Ascending aorta (tissue), 2 donors: ENCODE measurements at places on chromosomes 6 and 20.
A peak's percentile ranks its signal among the peaks of the same experiment; 100 is the strongest.

DNA sequence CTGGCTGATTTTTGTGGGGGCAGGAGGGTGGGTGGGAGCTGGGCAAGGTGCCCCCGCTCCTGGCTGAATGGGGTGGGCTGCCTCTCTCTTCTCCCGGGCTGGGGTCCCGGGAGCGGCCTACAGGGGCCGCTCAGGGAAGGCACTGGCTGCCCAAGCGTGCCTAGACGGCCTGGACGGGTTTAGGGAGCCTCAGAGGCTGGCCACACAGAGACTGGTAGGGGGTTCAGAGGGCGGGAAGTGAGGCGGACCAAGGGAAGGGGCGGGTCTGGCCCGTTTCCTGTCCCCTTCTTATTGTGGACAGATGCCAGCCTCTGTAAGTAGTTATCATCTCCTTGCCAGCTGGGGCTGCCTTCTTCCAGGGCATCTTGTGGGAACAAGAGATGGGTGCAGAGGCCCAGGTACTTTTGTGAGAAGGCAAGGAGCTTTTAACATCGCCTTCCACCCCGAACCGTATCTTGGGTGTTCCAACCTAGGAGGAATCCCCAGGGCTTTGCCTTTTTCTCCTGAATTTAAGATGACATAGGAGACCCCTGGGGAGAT is 437 bp downstream of the CD40 start:
- peaks cover 14% of the 10 kb centered on the region for H3K36me3 ChIP-seq
- peak overlapping the region; percentile 64 for H3K4me3 ChIP-seq
- peak; percentile 73 for DNase-seq
- H3K27me3 ChIP-seq, result no peaks in the 10 kb centered on the region

DNA sequence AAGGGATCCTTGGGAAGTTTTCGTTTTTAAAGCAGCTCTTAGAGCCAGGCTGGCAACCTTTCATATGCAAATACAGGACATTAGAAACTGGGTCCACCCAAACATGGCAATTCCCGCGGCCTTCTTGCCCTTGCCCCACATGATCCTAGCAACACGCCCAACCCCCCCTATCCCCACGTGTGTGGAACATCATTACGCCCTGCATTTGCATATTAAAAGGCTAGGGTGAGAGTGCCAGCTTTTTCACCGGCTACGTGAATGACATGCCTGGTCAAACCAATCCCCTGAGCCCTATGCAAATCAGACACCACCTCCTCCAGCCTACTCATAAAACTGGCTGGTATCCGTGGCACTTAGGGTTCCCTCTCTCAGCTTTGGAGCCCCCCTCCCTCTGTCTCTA is 88.1 kb downstream of the TNFRSF21 start:
- H3K27me3 ChIP-seq, result no peaks in the 10 kb centered on the region
- DNase-seq, result no peak
- H3K36me3 ChIP-seq, result no peaks in the 10 kb centered on the region

GRCh38 chr6:157060440-157060952 is 262.8 kb downstream of the TMEM242 start:
- no peaks in the 10 kb centered on the region for H3K27me3 ChIP-seq
- no peaks in the 10 kb centered on the region for H3K36me3 ChIP-seq
- no peak overlapping the region for H3K27ac ChIP-seq
- DNase-seq, result no peak
- H3K4me1 ChIP-seq, result no peaks in the 10 kb centered on the region

DNA sequence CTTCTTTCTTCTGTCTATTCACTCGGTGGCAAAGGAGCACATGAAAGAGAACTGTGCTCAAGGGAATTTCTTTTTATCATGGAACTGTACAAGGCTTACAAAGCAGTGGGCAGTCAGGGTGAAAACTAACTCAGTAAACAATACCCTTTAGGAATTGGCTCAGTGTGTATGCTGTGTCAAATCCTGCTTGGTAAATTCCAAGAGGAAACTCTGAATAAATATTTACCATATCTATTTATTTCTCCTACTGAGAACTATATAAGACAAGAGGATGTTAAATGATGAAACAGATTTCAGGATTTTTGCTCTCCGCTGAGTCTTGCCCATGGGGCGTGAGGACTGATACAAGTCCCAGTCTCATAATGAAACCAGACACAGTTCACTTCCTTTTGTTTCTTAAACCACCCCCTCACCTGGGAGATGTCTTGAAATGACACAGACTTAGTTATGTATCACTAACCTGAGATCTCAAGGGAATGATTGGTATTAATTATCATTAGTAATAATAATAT is 188.8 kb downstream of the BACH2 start:
- no peaks in the 10 kb centered on the region for H3K27me3 ChIP-seq
- no peak overlapping the region for H3K27ac ChIP-seq
- no peaks in the 10 kb centered on the region for H3K36me3 ChIP-seq

DNA sequence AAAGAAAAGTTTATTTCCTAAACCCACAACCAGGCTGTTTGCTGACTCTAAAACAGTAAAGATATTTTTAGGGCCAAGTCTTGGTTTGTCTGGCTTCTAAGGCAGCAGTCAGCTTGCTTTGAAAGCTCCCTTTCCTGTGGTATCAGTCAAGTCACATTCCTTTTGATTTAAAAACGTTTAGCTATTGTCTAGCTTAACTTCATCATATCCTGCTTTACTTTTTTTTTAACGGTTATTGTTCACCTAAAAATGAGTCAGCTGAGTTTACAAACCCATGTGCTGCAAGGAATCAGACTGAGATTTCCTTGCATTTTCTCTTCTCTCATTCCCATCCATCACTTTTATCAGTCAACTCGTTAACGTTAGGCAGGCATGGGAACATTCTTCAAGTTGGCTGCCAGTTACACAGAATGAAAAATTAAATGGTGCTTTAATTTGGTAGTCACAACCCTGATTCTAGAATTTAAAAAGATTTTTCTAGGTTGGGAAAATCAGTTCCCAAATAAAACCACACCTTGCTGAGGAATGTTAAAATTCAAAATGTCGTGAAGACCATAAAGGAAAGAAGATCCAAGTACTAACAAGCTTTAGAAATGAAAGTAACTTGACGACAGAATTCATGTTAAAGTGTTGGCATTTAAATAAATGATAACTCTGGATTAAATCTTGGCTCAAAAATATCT is 45.9 kb downstream of the ELOVL5 start:
- no peaks in the 10 kb centered on the region for H3K27me3 ChIP-seq
- no peak overlapping the region for H3K27ac ChIP-seq
- H3K36me3 ChIP-seq, result no peaks in the 10 kb centered on the region
- H3K4me1 ChIP-seq, result peaks cover 20% of the 10 kb centered on the region

DNA sequence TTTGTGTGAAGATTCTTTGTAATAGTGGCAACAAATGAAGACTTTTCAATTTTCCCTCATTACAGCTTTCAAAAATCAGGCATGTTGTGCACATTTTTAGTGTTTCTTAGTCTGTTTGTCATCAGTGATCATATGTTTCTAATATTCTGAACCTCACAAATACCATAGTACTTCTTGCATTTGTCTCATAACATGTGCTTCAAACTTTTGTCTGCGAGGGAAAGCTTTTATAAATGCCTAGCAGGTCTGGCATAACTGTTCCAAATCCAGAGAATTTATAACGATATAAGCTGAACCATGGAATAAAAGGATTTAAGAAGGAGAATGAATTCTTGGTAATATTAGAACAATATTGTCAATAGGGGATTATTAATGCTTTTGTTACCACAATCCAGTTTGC is 670.2 kb downstream of the RFPL4B start:
- H3K36me3 ChIP-seq, result no peaks in the 10 kb centered on the region
- H3K4me3 ChIP-seq, result no peak overlapping the region
- H3K27ac ChIP-seq, result no peak overlapping the region

GRCh38 chr6:106469882-106470281 is 109.4 kb downstream of the CRYBG1 start:
- no peak for DNase-seq
- no peaks in the 10 kb centered on the region for H3K36me3 ChIP-seq
- H3K4me3 ChIP-seq, result no peak overlapping the region
- no peaks in the 10 kb centered on the region for H3K27me3 ChIP-seq

GRCh38 chr6:53390010-53390409 is 41.3 kb upstream of the ELOVL5 start:
- H3K36me3 ChIP-seq, result no peaks in the 10 kb centered on the region
- no peaks in the 10 kb centered on the region for H3K27me3 ChIP-seq
- no peaks in the 10 kb centered on the region for H3K4me1 ChIP-seq
- H3K27ac ChIP-seq, result no peak overlapping the region

GRCh38 chr20:237929-238328 is 10.9 kb downstream of the DEFB129 start:
- H3K36me3 ChIP-seq, result no peaks in the 10 kb centered on the region
- no peaks in the 10 kb centered on the region for H3K27me3 ChIP-seq
- no peaks in the 10 kb centered on the region for H3K4me1 ChIP-seq

- H3K36me3 ChIP-seq, result no peaks in the 10 kb centered on the region
- H3K4me3 ChIP-seq, result no peak overlapping the region
- no peaks in the 10 kb centered on the region for H3K4me1 ChIP-seq
Observed at GRCh38 chr6:137811121-137811915, 55.7 kb upstream of the TNFAIP3 start.

- H3K4me3 ChIP-seq, result no peak overlapping the region
- DNase-seq, result no peak
- H3K27me3 ChIP-seq, result no peaks in the 10 kb centered on the region
- no peaks in the 10 kb centered on the region for H3K4me1 ChIP-seq
Observed at GRCh38 chr6:161353208-161353613, 79.3 kb upstream of the AGPAT4 start.

DNA sequence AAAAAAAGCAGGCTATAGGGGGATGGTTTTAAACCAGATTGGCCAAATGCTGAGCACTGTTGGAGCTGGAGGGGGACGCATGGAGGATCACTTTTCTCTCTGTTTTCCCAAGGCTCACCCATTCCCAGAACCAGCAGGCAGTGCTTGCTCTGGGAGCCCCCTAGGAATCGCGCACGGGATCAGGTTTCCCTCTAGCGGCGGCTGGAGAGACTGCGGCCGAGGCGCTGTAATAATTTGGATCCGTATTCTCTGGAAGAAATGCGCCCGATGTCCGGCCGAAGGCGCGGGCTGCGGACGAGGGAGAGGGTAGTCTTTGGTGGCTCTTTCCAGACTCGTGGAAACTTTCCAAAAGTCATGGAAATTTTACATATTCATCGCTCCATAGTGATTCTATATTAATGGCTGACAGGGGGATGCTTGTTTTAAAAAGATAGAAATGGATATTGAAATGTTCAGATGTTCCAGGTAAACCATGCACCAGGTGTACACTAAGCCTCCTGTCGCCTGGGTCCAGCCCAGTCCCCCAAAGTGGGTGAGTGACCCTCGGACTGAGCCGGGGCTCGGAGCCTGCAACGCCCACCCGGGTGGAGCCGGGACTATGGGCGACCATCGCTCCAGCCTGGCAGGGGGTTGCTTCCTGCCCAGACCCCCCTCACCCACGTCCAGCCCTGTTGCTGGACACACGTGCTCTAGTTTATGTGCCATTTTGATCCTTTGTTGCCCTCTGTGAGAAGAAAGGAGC is 78.7 kb upstream of the PHACTR3 start:
- H3K36me3 ChIP-seq, result no peaks in the 10 kb centered on the region
- no peak overlapping the region for H3K4me3 ChIP-seq
- H3K4me1 ChIP-seq, result no peaks in the 10 kb centered on the region
- DNase-seq, result no peak

- H3K36me3 ChIP-seq, result no peaks in the 10 kb centered on the region
- no peaks in the 10 kb centered on the region for H3K27me3 ChIP-seq
- H3K4me3 ChIP-seq, result no peak overlapping the region
- DNase-seq, result no peak
Observed at GRCh38 chr20:10239954-10240353, 21.3 kb downstream of the SNAP25 start.

DNA sequence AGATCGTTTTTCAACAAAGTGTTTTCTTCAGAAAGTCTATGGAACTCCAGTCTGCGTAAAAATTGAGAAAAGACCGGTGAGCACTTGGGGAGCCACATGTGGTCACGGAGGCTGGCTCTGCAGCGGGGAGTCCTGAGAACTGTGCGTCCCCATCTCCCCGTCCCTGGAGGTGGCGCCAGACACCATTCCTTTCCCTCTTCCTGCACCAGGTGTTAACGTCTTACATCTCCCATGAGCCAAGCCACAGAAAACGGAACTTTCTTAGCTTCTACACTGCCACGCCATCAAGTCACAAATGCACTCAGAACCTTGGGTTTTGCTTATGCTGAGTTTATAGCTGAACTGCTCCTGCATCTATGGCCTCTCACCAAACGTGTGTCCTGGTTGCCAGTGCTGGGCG is 62.6 kb downstream of the GINS1 start:
- no peak overlapping the region for H3K4me3 ChIP-seq
- H3K27me3 ChIP-seq, result no peaks in the 10 kb centered on the region
- H3K4me1 ChIP-seq, result no peaks in the 10 kb centered on the region
- no peak for DNase-seq

GRCh38 chr6:115969207-115969929 is 91.3 kb downstream of the FRK start:
- H3K36me3 ChIP-seq, result peaks cover 16% of the 10 kb centered on the region
- DNase-seq, result no peak
- no peak overlapping the region for H3K4me3 ChIP-seq

GRCh38 chr6:129866256-129866655 is 5.1 kb upstream of the TMEM244 start:
- no peak overlapping the region for H3K27ac ChIP-seq
- no peak for DNase-seq
- no peaks in the 10 kb centered on the region for H3K27me3 ChIP-seq
- H3K4me1 ChIP-seq, result no peaks in the 10 kb centered on the region

DNA sequence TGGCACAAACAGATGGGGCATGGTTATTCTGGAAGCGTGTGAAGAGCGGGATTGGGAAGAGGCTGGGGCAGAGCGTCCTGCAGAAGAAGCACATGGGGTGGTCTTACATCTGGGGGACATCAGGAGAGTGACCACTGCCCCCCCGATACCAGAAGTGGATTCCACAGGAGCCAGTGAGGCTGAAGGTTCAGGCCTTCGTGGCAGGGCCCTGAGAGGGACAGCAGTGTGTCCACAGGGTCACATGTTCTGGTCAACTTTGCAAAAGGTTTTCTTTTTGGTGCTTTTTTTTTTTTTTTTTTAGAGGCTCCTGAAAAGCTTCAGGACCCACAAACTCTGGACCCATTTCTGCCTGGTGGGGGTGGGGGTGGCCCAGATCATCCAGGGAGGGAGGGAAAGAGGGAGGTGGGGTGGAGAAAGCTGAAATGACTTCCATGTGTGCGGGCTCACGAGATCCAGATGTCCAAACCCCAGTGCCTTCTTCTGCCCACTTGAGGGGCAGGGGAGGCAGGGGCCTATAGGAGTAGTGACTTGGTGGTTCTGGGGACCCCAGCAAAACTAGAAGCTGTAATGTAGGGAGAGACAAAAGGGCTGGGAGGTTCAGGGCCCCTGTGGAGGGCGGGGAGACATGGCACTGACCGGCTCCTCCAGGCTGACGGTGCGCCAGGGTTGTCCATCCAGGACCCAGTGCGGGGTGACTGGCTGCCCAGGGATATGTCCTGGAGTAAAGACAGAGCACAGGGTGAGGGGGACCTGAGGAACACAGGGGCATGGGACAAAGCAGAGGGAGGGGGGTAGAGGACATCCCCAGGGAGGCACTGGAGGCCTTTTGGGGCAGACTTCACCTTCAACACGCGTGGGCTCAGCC is 2.7 kb downstream of the ADAM33 start:
- H3K27me3 ChIP-seq, result no peaks in the 10 kb centered on the region
- peaks cover 16% of the 10 kb centered on the region for H3K4me1 ChIP-seq
- H3K27ac ChIP-seq, result peak overlapping the region; percentile 94
- H3K36me3 ChIP-seq, result peaks cover 12% of the 10 kb centered on the region

- H3K27ac ChIP-seq, result no peak overlapping the region
- no peaks in the 10 kb centered on the region for H3K27me3 ChIP-seq
- DNase-seq, result no peak
- peaks cover 5% of the 10 kb centered on the region for H3K4me1 ChIP-seq
Observed at GRCh38 chr20:2837221-2837960, 3.1 kb downstream of the PCED1A start.
